ENCODE measurements at places on chromosomes 16 and 17.

GRCh38 chr16:8887431-8887765, 5.2 kb downstream of the LITAFD start:
- DNase-seq = no peak

- no peak for DNase-seq
These were observed 87.7 kb downstream of the KCNJ12 start for GRCh38 chr17:21463779-21464407.

- peak; percentile 58 for DNase-seq
These were observed 33.3 kb downstream of the CDRT15 start for GRCh38 chr17:14203388-14203787.

GRCh38 chr17:55319933-55320593, 55.3 kb downstream of the HLF start:
- DNase-seq = no peak

DNA sequence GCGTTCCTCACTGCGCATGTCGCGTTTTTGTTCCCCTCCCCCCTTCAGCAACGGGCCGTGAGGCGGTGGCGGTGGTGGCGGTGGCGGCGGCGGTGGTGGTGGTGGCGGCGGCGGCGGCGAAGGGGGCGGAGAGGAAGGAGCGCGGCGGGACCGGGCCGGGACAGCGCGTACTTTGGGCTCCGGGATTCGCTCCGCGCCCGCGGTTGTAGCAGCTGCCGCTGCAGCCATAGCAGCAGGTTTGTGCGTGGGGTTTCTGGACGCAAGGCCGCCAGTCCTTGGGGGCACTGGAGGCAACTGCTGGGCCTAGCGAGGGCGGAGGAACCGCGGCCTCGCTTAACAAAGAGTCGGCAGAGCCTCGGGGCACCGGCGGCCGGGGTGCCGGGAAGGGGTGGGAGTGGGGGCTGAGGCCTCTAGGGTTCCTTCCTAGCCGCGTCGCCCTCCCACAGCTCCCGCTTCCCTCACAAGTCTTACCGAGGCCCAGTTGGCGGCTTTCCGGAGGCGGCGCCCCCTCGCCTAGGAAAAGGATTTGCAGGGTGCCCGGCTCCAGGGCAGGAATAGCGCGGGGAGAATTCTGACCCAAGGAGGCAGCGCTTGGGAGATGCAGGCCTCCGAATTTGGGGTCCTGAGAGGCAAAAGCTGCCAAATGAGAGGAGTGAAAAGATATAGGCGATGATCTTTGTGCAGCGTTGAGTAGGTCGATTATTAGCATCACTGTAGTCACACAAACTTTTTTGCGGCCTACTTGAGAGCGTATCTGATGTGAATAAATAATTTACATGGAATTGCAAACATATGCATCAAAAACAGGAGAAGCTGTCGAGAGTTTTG, at the start of gene DDX42:
Gene DDX42 (plus strand): TSS at position 30 of the 828 bp plus-strand sequence. CDS start 12,880 bp downstream, outside the sequence.
- DNase-seq = no peak

DNA sequence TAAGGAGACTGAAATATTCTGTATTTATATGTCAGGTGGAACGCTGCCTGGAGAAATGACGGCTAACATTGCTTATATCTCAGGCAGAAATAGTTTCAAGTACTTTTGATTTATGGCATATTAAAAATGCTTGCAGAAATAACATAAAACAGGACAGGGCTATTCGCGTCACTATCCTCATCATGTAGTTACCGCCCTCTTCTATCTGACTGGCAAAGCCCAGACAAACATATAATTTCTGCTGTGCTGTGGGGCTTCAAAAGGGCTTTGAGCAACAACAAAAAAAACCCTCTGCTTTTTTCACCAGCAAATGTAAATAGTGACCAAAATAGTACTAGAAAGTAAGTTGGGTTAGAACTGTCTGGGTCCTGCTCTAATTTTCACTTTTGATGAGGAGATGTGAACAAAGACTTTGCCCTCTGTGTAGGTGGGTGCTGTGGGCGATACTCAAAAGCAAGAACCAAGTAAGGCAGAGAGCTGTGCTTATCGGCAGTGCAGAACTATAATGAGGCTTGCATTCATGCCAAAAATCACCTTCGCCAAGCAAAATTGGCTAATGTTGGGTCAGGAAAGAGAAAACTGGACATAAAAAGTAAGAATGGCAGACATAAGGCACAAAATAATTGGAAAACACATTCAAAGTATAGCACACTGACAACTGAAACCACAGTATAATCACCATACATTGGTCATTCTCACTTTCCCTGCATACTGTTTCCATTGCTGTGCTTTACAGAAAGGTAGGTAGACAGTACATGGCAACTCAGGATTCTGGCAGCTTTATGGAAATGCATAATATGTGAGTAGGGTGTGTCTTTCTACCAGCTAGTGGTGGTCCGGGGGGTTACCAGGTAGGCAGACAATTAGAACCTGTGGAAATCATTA, 151.2 kb upstream of the AXIN2 start:
- DNase-seq = no peak

DNA sequence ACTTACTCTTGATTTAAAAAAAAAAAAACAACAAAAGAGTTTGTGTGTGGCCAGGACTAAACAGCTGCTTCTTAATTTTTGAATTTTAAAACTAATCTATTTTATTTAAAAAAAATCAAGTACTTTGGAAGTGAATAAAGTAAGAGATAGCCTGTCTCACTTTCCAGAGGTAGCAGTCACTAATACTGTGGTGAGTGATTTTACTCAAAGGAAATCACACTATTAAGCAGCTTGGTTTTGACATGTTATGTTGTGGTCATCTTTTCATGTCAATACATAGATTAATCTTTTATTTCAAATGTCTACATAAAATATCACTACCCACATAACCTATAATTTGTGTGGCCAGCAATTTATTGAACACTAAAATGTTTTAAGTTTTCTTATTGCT, 102.2 kb upstream of the HLF start:
- DNase-seq = peak; percentile 7

DNA sequence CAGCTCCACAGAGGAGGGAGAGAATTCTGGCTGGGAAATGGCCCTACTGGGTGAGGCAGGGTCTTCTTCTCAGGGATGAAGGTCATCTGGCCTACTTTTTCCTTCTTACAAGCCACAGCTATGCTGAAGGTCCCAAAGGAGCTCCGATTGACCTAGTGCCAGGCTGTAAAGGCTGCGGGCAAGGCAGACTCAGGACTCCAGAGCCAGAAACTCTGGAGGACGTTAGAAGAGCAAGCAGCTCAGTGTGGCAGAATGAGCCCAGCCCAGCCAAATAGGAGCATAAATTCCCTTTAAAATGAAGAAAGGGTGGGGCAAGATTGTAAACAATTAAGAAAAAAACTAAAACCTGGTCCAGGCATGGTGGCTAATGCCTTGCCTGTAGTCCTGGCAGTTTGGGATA, 20.1 kb upstream of the CNOT1 start:
- no peak for DNase-seq

- no peak for DNase-seq
These were observed 63.4 kb upstream of the RBL2 start for GRCh38 chr16:53370827-53371226.

DNA sequence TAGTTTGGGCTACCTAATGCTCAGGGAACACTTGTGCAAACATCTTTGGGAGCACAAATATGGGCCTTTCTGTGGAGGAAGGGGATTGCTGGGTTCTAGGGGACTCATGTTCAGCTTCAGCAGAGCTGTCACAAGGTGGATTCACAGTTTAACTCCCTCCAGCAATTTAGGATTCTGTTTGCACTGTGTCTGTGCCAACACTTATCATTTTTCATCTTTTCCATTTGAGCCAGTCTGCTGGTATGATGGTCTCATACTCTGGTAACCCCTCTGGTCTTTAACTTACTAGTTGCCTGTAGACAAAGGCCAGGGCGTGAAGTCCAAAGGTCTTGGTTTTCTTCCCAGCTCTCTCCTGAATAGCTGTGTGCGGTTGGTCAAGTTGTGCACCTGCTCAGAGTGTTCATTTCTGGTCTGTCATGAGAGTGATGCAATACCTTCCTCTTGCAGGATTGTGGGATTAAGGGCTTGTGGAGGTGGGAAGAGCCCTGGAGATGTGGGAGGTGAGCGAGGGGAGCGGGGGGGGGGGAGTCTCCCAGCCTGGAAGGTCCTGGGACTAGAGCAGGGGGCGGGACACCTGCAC, 152.6 kb downstream of the CMIP start:
- DNase-seq = no peak

GRCh38 chr17:19341641-19342610, 20.6 kb downstream of the B9D1 start:
- no peak for DNase-seq

DNA sequence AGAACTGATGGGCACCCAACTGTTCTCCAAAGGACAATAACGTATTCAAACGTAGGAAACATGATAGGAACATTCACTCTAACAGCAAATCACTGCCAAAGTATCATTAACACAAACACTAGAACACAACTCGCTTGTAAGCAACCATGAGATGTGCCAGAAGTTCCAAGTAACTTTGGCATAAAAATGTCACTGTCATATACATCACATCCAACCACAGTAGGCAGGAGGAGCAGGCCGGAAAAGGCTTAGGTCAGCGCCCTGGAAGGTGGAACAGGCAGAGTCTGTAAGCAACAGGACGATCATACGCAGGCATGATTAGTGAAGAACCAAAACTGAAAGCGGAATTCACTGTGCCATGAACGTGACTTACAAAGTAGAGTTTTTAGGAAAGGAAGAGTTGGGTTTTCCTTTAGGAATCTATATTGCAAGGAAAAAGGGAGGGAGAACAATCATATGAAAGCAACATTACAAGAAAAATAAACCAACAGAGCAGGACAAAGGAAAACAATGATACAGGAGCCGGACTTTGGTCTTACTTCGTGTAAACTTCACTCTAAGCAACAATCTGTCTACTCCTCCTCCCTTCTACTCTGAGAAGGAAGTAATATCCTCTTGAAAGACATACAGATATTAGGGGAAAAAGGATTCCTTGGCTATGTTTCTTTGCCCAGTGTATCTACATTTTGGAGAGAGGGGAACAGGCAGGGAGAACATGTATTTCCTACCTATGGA, 52.3 kb downstream of the YWHAE start:
- DNase-seq = no peak

- peak; percentile 14 for DNase-seq
These were observed 174.3 kb upstream of the NLRP1 start for GRCh38 chr17:5758651-5759050.

GRCh38 chr17:74524653-74525464, 6.4 kb downstream of the CD300LB start:
- no peak for DNase-seq

GRCh38 chr16:48158296-48158695, 2.5 kb upstream of the ABCC12 start:
- peak; percentile 86 for DNase-seq

- no peak for DNase-seq
These were observed 102.5 kb upstream of the CLEC3A start for GRCh38 chr16:77919761-77920415.

GRCh38 chr16:58345574-58346354, 46.5 kb upstream of the GINS3 start:
- DNase-seq = no peak

GRCh38 chr16:9366048-9366969, 274.9 kb downstream of the HAPSTR1 start:
- no peak for DNase-seq

GRCh38 chr16:24967074-24967473, 48.1 kb downstream of the ARHGAP17 start:
- no peak for DNase-seq

DNA sequence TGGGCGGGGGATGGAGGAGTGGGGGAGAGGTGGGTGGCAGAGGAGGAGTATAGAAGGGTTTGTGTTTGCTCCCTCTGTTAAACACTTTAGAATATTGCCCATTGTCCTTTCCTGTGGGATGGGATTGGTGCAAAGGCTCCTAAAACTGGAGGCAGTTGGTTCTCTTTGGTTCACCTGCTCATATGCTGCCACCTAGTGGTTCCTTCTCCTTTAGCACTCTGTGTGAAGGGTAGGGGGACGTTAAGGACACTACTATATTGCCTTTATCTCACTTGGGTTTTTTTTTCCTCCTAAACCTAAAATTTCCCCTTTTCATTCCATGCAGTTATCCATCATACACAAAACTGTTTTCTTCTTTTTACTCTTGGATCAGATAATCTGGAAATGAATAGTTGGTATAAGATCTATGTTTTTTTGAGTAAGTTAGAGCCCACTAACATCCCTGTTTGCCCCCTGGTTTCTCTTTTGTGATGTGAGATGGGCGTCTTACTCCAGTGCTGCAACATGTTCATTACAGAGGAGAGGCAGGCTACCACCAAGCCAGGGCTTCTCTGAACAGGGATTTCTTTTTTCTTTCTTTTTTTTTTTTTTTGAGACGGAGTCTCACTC, 23.8 kb downstream of the SNX11 start:
- peak; percentile 74 for DNase-seq

- DNase-seq = no peak
These were observed 30.3 kb upstream of the MYO15B start for GRCh38 chr17:75557075-75557851.

GRCh38 chr16:20051147-20051546, 22.5 kb downstream of the GPR139 start:
- no peak for DNase-seq

DNA sequence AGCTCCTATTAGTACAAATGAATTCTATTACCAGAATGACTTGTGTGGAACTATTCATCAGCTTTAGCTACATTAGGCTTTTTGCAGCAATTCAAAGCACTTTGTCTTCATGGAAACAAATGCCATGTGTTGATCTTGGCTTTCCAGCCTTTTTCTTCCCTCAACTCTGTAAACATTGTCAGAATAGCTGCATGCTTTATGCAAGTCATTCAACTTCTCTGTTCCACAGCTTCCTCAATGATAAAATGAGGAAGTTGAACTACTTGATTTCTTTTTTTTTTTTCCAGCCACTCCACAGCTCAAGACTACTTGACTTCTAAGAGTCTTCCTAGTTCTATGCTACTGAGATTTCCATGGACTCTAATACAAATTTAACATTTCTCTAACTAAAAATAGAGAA, 41.1 kb downstream of the KIAA0753 start:
- no peak for DNase-seq

DNA sequence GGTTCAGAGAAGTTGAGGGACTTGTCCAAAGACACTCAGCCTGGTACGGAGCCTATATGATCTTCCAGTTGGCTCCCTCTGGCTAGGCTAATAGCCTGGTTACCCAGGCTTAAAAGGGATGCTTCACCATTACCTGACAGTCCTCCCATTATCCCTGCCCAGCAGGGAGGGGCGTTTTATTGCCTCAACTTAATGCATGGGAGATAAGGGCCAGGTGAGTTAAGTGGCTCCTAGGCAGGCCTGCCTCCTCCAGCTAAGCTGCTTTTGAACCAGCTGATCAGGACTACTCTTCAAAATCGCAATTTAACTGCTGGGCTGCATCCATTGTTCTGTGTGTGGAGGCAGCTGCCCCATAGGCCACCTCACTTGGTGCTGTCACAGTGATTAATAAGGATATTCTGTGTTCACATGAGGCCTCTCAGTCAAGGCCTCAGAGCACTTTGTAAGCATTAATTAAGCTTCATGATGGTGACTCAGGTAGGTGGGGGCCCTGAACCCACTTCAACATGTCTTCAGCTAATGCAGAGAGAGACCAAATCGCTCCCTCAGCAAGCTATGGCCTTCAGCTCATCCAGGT, 27.9 kb downstream of the SMPD3 start:
- DNase-seq = no peak

GRCh38 chr16:4369007-4369733, 2.5 kb upstream of the VASN start:
- DNase-seq = no peak

- DNase-seq = no peak
These were observed 42.0 kb upstream of the ACSF3 start for GRCh38 chr16:89051521-89052166.

- DNase-seq = no peak
These were observed 28.8 kb downstream of the IGFBP4 start for GRCh38 chr17:40471846-40472732.
